ENCODE measurements at places on chromosomes 2 and 18.

DNA sequence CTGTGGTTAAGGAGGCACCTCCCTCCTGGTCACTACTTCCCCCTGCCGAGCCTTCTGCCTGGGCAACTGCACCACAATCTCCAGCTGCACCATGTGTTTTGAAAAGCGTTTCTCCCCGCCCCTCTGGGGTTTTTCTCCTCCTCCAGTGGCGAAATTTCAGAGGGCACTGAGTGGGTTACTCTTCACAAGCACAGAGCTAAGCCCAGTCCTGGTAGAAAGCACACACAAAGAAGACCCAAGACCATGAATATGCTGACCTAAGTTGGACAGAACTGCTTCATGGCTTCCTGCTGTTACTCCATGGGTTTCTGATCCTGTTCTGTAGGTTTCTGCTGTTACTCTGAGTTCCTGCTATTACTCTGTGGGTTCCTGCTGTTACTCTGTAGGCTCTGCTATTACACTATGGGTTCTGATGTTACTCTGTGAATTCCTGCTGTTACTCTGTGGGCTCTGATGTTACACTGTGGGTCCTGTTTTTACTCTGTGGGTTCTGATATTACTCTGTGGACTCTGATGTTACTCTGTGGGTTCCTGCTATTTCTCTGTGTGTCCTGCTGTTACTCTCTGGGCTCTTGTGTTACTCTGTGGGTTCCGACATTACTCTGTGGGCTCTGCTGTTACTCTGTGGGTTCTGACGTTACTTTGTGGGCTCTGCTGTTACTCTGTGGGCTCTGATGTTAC, 216.6 kb downstream of the RTP5 start:
- no peak for DNase-seq

- no peak for DNase-seq
Measured at GRCh38 chr2:152560166-152560565, 157.1 kb downstream of the PRPF40A start.

GRCh38 chr2:48034295-48034694, 128.0 kb upstream of the FBXO11 start:
- no peak for DNase-seq

DNA sequence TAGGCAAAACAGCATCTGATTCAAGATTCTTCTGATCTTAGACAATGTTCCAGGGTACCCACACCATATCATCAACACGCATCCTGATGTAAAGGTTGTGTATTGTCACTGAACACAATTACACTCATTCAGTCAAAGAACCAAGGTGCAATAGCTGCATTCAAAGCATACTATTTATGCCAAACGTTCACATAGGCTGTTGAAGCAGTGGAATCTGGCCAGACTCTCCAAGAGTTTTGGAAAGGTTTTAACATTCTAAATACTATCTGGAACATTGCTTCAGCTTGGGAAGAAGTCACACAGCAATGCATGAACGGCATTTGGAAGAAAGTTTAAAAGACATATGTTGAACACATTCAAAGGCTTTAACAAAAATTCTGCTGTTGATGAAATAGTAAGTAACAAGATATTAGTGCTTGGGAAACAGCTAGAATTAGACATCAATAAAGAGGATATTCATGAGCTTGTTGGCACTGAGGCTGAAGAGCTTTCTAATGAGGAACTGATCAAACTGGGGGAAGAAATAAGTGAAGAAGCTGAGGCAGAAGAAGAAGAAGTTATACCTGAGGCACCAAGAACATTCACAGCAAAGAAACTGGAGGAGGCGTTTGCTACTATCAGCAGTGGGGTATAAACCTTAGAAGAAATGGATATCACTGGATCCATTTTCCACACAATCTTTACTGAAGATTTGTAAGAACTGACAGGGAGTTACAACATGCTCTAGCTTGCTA, 47.6 kb upstream of the MSH6 start:
- no peak for DNase-seq

GRCh38 chr2:27980242-27980641, 89.7 kb downstream of the BABAM2 start:
- no peak for DNase-seq

DNA sequence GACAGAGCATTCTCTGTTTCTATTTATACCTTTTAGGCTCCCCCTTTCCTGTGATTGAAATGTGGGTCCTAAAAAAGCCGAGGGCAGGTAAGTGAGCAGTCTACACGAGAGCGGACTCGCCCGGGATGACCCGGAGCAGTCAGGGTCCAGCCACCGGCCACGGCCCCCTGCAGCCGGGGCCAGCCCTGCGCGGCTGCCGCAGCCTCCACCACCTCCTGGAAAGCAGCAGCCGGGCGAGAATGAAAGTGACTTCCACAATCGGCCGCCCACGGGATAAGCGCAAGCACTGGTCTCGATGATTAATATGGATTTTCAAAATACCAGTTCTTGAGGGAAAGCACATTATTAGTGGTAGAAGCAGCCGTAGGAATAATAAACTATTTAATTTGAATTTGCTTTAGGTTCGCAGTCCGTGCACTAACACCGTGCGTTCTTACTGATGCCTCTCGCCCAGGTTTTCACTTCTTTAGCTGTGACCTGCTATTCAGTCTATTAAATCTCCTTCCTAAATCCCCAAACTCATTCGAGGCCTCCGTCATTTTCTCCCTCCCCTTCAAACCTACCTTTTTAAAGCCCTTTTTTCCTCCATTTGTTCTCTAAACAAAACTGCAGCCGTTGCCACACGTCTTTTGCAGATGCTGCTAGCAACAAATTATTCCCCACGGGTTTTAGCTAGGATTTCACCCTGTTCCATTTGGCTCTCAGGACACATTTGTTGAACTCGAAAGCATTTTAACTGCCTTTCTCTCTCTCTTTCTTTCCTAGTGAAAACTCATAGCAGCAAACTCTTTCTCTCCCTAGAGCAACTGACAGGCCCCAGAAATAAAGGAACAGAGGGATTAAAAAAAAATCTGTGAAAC, 1015.1 kb upstream of the PIK3C3 start:
- DNase-seq: no peak

DNA sequence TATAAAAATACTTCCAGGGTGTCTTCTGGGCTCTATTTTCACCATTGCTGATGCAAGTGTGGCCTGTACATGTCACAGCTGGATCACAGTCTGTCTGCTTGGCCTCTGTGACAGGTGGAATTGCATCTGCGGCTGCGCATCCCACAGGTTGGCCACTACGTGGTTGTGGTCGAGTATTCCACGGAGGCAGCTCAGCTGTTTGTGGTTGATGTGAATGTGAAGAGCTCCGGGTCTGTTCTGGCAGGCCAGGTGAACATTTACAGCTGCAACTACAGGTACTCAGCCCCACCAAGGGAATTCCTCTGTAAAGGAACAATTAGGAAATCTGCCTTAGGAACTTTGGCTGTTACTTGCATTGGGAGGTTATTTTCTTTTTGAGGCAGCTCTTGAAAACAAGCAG, 144.5 kb downstream of the LAMA3 start:
- DNase-seq: no peak

DNA sequence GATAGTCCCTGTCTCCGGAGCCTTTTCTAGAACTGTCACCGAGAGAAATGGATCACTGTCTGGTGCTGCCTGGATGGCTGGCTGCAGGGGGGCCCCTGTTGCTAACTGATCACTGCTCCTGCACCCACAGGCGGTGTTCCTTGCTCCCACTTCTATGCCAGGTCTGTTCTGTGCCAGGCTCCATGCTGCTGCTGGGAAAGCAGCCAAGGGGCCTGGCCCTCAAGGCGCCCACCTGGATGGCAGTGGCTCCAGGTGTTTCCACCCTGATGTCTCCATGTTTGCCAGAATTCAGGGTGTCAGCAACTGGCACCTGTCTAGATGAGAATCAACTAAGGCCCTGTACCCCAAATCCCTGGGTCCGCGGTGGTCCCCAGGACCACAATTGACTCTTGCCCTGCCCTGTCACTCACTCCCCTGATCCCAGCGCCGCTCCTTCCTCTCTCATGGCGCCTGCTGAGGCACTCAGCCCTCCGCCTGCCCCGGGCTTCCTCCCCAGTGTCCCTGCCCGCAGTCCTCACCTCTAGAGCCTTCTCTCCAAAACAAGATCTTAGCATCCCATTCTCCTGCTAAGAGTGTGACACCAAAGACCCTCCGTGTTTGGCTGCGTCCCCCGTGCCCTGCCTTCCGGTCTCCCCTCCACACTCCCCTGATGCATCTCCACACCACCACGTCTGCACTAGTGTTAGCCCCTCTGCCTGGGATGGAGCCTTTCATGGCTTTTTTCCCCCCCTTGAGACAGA, 72.5 kb upstream of the OTOF start:
- no peak for DNase-seq

- no peak for DNase-seq
Measured at GRCh38 chr2:233801357-233802131, 23.4 kb downstream of the MROH2A start.

DNA sequence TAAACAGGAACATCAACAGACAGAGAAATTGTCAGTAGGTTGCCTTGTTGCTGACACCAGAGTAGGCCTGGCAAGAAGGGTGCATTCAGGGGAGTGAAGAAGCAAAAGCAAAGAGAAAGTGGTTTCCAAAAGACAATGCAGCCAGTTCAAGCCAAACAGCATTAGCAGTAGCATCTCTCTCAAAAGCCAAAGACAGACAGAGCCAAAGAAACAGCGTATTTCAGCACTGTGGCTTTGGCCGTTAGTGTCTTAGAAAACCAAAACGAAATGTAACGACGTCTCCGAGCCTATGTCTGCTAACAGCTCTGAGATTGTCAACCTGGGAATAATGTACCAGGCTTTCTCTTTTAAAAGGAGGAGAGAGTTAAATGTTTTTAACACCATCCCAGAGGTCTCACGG, 178.6 kb downstream of the NRP2 start:
- no peak for DNase-seq

- no peak for DNase-seq
Measured at GRCh38 chr18:12924616-12925015, 23.2 kb upstream of the SEH1L start.

GRCh38 chr2:11672407-11672806, 2.4 kb upstream of the NTSR2 start:
- no peak for DNase-seq

GRCh38 chr2:20627712-20628380, 23.1 kb downstream of the HS1BP3 start:
- DNase-seq: no peak

DNA sequence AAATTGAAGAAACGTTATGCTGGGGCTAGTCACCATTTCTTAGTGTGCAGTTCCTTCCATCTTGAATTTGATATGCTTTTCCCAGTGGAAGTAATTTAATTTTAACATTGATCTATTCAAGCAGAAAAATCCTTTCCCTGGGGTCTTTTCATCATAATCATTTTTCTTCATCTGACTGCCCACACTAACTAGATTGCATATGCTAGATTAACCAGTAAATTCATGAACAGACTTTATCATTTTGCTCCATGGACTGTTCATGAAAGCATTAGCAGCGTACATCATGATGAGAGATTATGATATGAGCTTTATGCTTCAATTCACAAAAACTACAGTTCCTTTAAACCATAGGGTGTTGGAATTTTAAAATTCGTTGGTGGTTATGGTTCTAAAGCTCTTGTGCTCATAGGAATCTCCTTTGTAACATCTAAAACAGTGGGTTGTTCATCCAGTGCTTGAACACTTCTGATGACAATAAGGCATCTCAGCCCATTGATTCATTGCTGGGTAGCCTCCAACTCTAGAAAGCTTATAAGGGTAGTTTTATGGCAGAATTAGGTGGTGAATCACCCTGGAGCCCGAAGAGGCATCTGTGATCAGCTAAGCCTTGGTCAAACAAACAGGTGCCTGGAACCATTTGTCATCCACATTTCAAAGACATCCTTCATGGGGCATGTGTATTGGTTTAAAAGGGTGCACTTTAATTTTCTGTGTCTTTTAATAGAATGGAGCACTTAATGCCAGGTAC, 77.2 kb upstream of the NDUFV2 start:
- DNase-seq: no peak

- DNase-seq: no peak
Measured at GRCh38 chr2:108806371-108807113, 20.0 kb downstream of the CCDC138 start.

DNA sequence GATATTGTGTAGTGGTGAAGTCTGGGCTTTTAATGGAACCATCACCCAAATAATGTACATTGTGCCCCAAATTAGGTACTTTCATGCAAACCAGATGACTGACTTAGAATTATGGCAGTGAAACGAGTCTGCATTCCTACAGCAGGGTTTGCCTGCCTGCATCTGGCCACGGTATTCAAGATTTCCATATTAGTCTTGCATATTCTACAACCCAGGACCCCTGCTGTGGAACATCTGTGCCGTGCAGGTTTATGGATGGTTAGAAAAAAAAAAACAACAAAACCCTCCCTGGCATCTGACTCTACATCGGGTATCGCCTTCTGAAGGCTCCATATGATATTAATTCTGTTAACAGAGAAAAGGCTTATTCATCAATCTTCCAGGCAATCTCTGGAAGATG, 394.8 kb downstream of the DCDC2C start:
- no peak for DNase-seq

GRCh38 chr2:186443851-186444250, 42.2 kb upstream of the ZC3H15 start:
- no peak for DNase-seq

- no peak for DNase-seq
Measured at GRCh38 chr2:248724-249123, 15.1 kb downstream of the SH3YL1 start.

DNA sequence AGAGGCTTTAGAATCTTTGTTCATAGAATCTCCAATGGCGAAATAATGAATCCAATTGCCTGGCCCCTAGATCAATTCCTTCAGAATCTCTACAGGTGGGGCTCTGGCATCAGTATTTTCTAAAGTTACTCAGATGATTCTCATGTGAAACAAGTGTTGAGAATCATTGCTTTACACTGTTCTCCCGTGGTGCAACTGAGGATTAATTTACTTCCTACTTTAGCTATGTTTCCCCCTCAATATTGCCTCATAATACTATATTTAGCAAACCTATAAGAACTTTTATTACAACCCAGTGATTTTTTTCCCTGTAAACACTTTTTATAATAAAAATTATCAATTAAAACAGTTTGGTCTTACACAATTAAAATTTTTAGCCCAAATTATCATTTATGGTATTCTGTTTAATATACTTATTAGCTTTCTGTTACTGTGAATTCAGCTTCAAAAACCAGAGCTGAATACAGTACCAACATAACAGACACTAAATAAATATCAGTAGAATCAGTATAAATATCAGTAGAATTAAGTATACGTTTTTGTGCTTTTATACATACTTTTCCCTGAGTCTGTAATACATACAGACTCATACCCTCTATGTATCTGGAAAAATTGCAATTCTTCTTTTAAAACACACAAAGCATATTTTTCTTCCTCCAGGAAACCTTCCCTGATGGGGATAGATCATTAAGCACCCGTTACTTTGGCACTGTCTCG, 20.8 kb downstream of the SLC38A11 start:
- DNase-seq: no peak

DNA sequence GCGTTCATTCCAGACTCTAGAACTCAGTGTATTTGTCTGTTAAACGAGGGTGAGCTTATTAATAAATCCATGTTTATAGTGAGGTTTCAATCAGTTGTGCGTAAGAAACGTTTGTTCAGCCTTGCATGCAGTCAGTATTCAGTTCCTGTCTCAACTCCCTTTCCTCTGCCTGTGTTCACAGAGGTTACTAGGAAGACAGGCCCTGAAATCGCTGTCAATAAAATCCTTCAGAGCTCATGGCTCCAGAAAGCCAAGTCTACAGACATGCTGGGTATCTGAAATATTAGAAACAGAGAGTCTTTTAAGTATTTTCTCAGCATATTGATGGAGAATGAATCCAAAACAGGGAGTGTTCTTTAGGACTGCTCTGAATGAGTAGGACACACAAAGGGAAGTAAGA, 75.4 kb downstream of the KLF7 start:
- no peak for DNase-seq

GRCh38 chr2:205198140-205198525, 484.2 kb upstream of the NRP2 start:
- no peak for DNase-seq

Data from stimulated activated CD4-positive, alpha-beta T cell treated with anti-CD3 and anti-CD28 coated beads, Interleukin-4, amount 100 ng/mL, for 48 hours (primary cell).